Endodermal cell (in vitro differentiated cells): ENCODE measurements at places on chromosomes 12 and 14.

GRCh38 chr12:25186038-25186787, 8.7 kb downstream of the DNAI7 start:
- no peak for DNase-seq

DNA sequence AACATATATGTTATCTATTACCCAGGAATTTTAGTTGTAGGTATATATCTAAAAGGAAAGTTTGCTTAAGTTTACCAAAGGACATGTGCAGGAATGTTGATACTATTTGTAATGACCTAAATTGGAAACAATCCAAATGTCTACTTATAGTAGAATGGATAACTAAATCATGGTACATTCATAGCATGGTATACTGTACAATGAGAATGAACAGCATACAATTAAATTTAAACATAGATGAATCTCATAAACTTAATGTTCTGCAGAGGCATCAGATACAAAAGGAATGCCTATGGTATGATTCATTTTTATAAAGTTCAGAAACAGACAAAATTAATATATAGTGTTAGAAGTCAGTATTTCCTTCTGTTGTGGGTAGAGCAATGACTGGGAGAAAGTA, 135.4 kb downstream of the GPHN start:
- DNase-seq: no peak

- peak; percentile 84 for DNase-seq
These were observed 7.1 kb downstream of the MAP3K12 start for GRCh38 chr12:53492188-53492587.

DNA sequence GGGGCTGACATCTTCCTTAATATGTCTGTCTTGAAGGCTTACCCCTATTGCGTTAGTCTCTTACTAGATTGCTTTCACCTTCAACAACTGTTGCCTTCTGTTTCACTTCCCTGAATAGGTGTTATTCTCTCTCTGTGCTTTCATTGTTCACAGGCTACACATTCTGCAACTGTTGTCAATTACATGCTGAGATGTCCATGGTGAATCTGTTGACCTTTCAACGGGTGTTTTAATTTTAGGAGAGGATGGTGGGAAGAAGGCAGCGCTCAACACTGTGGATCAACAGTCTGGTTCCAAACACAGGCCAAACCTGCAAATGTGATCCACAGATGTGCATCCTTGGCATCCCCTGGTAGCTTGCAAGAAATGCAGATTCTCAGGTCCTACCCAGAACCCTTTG, 101.9 kb downstream of the DACT1 start:
- no peak for DNase-seq

DNA sequence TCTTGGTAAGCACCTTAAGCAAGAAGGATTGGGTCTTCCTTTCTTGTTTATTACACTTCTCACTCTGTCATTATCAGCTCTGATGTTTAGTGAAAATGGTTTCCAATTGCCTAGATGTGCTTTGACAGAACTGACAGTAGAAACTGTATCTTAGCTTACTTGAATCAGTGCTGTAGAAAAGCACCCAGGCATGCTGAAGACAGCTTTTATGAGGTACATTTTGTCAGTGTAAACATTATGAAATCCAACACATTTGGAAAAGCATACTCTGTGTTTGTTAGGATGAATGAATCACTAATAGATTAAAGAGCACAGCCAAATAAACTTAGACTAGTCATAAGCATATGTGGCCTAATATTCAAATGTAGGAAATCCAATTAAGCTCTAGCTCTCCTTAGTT, 290.2 kb upstream of the NPAS3 start:
- DNase-seq: no peak

DNA sequence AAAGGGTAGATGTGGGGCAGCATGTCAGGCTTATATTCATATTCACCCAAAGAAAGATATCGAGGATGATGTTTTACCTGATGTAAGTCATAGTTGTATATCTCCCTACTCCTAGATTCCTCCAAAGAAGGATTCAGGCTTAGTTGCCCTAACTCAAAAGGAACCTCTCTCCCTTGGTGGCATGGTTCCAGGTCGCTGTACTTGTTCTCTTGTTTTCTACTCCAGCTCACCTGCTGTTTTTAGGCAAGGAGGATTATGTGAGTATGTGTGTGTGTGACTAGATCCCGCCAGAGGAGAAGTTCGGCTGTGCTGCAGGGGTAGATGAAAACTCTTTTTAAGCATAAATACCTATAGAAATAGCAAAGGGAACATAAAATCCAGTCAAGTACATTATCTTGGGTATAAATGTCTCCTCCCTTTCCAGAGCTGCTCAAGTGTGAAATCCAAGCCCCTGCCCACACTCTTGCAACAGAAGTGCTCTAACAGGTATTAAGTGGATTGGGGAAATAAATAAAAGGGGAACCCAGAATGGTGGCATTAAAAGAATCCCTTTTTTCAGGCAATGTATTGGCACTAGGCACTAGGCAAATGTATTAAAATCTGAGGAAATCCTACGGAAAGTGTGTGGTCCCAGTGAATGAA, 375.7 kb downstream of the ZFP36L1 start:
- no peak for DNase-seq

- DNase-seq: no peak
These were observed 29.2 kb downstream of the TMEM229B start for GRCh38 chr14:67459336-67459735.

DNA sequence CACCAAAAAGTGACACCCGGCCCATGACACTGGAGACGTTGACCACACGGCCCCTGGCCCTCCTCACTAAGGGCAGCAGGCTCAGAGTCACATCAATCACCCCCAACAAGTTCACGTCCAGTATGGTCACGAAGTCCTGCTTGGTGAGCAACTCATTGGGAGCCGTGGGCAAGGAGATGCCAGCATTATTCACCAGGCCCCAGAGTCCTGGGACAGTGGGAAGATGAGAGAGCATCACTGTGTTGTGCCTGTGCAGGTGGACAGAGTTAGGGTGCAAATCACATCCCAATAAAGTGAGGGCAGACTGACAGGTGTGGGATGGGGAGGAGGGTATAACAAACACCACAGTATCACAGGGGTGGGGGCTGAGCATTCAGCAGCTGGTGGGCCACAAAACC, 2.5 kb downstream of the RDH16 start:
- no peak for DNase-seq

GRCh38 chr12:31715283-31715825, 13.5 kb downstream of the AMN1 start:
- DNase-seq: no peak

DNA sequence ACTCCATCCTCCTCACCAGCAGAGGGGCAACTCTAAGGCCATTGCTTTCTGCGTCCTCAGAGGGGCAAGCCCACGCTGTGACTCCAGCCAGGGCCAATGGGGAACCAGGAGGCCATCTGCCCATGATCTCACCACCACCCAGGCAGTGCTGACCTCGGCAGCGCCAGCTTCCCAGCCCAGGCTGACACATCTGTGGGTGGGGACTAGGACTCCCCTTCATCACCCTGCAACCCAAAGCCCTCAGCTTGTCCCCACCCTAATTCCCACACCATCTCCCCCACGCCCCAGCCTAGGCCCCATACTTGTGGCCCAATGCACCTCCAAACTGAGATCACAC, 58.6 kb downstream of the VWF start:
- DNase-seq: no peak

DNA sequence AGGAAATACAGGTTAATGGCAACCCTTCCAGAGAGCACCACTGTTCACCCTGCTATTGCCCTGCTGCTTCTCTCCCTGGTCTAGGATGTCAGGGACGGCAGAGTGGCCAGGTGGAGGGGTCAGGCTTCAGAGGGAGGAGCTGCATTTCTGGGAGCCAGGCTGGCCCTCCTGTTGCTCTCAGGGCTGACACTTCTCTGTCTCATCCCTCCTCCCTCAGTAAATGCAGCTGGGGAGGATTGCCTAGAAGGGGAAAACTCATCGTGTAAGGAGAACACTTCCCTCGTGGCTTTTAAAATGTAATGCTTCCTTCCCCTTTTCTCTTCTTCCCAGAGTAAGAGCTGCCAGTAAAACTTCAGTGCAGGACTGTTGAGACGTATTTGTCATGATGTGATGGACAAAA, 20.8 kb downstream of the SUSD6 start:
- DNase-seq: peak; percentile 78

DNA sequence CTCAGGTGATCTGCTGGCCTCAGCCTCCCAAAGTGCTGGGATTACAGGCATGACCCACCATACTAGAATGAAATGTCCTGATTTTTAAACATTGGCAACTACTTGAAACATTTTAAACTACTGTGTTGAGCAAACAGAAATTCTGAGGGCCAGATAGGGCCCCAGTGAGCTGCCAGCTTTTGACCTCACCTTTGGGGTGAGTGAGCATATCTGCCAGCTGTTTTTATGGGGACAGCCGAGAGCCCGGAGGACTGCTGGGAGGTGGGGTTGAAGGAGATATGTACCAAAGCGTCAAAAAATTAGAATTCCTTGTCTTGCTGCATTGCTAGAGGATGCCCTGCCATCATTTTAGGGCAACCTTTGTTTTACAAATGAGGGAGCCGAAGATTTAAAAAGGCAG, 2.7 kb downstream of the GSTZ1 start:
- peak; percentile 26 for DNase-seq

DNA sequence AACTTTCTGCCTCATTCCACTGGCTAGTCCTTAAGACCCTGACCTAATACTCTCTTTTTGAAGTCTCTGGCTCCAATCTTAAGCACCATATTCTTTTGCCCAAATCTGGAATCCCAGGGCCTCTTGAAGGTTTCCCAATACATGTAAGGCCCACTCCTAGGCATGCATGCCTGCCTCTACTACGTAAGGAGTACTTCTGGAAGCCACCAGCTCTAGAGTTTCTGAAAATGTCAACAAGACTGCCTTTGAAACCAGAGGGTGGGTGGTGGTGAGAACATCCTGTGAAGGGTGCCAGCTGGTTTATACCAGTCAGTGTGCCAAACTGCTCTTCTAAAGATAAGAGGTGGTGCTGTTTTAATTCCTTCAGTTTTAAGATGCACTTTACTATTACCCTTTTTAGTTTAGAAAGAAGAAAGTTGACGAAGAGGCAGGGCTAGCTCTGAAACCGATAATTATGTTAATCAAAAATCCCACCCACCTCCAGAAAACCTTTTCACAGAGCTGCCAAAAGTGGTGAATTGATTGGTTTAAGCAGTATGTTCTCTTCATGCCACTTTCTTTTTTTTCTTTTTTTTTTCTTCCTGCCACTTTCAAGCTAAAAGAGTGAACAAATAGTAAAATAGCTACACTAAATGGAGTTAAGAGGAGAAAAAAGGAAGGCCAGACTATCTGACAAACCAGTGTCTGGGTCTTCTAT, 8.7 kb upstream of the WDR89 start:
- DNase-seq: no peak

GRCh38 chr14:63881926-63882325, 29.1 kb downstream of the SYNE2 start:
- DNase-seq: no peak

GRCh38 chr12:55742719-55743405, at the start of gene GDF11:
Gene GDF11, plus strand, starts transcription at chr12:55743122. Its CDS starts 195 bp downstream, at chr12:55743317.
- peak; percentile 95 for DNase-seq

DNA sequence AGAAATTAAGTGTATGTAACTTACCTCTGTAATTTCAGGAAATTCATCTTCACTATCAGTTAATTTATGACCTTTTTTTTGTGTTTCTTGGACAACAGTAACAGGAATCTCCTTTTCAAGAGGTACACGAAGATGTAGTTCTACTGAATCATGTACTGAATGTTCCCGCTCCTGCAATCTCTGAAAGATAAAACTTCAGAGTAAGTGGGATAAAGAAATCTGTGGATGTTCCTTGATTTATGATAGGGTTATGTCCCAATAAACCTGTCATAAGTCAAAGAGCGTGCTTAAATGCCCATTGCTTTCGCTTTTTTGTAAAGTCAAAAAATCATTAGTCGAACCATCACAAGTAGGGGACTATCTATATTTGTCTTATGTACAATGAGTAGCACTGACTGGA, 40.8 kb downstream of the SENP1 start:
- no peak for DNase-seq

- no peak for DNase-seq
These were observed 338.4 kb downstream of the FUT8 start for GRCh38 chr14:65750906-65751305.

GRCh38 chr12:127360580-127360979, 906.4 kb upstream of the TMEM132C start:
- DNase-seq: no peak

DNA sequence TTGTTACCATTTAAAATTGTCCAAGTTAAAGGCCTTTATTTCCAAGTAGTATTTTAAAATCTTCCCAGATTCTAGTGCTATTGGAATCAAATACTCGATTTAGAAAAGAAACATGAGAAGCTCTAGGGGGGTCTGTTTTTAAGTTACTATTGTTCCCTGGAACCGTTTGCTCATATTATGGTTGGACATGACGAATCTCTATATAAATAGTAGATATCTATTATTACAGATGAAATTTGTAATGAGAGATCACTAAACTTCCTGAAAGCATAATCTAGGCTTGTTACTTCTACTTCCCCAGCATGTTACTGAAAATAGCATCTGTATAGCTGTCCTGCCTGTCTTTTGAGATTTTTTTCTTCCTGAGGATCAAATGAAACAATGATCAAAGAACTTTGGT, 70.1 kb downstream of the LGR5 start:
- DNase-seq: no peak

DNA sequence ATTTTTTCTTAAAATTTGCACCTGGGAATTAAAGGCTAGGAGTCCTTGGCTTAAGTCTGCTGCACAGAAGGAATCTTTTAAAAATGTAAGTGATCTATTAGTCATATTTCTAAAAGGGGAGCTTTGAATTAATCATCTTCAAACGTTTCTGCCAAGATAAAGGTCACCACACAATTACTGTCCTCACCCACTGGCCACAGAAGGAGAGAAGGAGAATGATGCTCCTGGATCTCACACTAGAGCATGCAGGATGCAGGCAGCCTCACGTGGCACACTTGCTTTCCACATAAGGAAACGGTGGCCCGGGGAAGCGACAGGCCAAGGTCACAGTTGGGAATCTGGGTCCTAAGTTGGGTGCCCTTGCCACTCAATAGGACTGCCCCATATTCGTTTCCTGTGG, 16.9 kb downstream of the PLEKHG7 start:
- no peak for DNase-seq

- no peak for DNase-seq
These were observed 57.6 kb upstream of the BEGAIN start for GRCh38 chr14:100644784-100645183.

DNA sequence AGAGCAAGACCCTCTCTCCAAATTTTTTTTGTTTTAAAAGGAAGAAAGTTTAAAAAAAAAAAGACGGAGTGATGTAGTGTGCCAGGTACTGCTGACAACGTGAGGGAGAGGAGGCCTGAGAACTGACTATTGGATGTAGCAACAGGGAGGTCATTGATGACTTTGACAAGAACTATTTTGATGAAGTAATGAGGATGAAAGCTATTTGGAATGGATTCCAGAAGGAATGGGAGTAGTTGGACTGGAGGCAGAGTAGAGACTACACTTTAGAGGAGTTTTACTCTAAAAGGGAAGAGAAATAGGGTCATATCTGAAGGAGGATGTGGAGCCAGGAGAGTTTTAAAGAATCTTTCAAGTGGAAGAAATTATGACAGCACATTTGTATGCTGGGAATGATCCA, 27.8 kb upstream of the SLC38A2 start:
- DNase-seq: no peak

- DNase-seq: no peak
These were observed 95.2 kb downstream of the PRKCH start for GRCh38 chr14:61416591-61416990.
